ENCODE measurements at places on chromosomes 7 and 10.

- no peak for DNase-seq
Observed at GRCh38 chr7:11379641-11380040, 406.0 kb downstream of the PHF14 start.

- no peak for DNase-seq
Observed at GRCh38 chr10:77080361-77081027, 557.1 kb downstream of the KCNMA1 start.

- no peak for DNase-seq
Observed at GRCh38 chr7:128886391-128887168, 23.9 kb downstream of the ATP6V1F start.

DNA sequence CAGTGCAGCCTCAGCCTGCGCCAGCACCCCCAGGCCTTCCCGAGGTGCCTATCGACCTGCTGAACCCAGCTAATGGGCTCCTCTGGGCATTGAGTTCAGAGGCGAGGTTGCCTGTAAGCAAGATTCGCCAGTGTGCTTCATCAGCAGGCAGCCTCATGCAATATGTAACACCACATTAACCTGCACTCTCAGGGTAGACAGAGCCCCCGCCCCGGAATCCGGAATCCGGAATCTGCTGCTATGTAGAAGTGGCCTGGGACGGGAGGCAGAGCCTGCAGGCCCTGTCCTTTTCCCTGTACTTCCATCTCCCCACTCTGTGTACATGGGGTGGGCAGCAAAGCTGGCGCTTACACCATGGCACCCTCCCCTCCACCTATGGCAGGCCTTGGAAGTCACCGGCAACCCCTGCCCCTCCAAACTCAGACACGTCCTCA, 83.9 kb upstream of the RET start:
- DNase-seq = no peak

DNA sequence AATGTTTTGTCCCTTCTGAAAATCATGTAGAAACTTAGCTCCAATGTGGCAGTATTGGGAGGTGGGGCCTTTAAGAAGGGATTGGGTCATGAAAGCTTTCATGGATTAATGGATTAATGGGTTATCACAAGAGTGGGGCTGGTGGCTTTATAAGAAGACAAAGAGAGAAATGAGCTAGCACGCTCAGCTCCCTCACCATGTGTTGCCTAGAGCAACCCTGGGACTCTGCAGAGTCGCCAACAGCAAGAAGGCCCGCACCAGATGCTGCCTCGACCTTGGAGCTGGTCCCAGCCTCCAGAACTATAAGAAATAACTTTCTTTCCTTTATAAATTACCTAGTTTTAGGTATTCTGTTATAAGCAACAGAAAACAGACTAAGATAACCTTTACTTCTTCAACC, 74.9 kb upstream of the HECW1 start:
- DNase-seq = no peak

- DNase-seq = no peak
Observed at GRCh38 chr7:11667071-11667809, 164.8 kb downstream of the THSD7A start.

Data from hippocampal formation (tissue), 2 donors.